ENCODE measurements at places on chromosomes 11 and 22.
A peak's percentile ranks its signal among the peaks of the same experiment; 100 is the strongest.

DNA sequence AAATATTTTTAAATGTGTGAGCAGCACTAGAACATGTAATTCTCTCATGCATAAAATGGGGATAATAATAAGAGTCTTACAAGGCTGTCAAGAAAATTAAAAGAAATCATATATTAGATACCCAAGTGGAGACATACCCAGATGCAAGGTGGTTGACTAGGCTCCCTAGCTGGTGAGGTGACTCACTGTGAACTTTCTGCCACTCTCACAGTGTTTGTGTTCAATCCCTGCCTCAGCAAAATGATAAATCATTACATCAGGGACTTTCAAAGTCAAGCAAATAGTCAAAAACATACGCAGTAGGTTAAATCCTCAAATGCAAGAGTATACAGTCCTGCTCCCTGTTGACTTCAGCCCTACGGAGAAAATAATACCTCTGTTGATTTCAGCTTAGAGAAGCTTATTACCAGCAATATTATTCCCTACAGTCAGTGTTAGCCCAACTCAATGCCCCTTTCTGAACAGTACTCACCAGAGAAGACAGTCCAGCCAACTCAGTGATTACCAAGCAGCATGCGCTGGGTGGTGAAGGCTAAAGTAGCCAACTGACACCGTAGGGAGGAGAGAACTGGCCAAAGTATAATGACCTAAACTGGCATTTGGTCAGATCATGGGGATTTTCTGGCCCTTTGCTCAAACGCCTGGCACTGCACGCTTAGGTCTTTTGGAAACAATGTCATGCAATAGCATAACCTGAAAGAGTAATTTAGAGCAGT is 73.1 kb upstream of the BARX2 start:
- no peak for DNase-seq

DNA sequence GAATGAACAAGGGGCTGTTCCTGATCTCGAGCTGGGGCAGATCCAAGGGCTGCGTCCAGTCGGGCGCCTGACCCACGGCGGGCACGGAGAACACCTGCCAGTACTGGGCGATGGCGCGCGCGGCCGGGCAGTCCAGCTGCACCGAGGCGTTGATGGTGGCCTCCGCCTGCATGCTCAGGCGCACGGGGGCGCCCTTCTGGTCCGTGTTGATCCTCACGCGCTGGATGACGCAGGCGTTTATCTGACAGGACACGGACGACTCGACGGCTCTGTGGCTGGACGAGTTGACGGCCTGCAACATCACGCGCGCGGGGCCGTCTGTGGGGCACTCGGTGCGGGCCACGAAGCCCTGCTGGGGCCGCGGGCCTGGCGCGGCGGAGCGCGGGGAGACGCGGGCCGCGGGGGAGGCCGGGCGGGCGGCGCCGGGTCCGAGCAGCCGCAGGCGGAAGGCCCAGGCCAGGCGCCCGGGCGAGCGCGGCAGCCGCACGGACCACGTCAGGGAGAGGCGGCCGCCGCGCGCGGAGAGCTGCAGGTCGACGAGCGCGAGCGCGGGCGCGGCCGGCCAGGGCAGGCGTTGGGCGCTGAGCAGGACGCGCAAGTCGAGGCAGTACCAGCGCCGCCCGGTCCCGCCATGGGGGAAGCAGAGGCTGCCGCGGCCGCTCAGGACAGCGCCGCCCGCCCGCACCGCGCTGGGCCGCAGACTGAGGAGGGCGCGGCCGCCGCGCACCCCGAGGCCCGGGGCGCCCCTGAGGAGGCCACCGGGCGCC is 511 bp downstream of the PKDREJ start:
- no peak for DNase-seq

DNA sequence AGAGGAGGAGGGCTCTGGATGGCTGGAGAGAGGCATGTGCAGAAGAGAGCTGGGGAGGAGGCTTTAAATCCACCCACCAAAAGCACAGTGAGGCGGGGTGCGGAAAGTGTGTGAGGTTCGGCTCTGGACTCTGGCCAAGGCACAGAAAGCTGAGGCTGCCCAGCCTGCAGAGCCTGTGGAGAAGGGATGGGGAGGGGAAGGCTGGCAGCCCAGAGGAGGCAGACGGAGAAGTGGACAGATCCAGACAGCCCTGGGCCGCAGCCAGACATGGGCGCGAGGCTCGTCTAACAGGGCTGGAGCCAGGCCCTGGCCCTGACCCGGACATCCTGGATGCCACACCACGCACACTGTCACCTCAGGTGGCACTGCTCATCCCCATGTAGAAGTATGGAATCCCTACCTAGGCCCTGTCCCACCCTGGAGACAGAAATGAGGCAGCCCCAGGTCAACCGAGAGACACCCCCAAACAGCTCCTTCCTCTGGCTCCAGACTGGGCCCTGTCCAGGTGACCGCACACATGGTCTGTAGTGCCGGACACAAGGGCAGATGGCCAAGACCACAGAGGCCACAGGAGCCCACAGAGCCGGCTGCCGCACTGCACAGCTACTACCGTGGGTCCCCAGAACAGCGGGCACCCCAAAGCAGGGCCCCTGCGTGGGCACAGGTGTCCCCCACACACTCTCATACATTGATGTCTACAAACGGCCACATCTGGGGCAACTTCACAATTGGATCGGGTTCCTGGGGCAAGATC is 16.6 kb upstream of the MOB2 start:
- no peak for DNase-seq

DNA sequence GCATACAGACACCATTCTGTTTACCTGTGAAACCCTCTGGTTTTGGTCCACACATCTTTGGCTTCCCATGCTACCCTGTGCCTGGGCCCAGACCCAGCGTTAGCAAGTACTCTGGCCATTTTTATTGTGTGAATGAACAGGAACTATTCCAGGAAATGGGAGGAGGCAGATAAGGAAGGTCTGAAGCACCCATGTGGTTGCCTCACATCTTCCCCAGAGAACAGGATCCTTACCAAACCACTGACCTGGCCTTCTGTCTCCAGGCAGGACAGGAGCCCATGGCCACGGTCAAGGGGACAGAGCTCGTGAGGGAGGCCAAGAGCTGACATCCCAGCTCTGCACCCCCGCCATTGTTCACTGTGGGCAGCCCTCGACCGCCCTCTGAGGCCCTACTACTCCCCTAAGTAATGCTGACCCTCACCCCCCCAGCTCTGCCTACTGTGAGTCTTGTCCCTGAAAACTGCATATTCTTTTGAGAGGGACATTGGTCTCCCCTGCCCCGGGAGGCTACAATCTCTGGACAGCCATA is 97.7 kb upstream of the TP53I11 start:
- no peak for DNase-seq

- DNase-seq: no peak
These were observed 33.7 kb upstream of the USP47 start for GRCh38 chr11:11807811-11808782.

GRCh38 chr22:49207008-49208003 is 620.4 kb downstream of the BRD1 start:
- DNase-seq: no peak

- DNase-seq: no peak
These were observed 174.2 kb upstream of the DDI1 start for GRCh38 chr11:103862094-103862801.

DNA sequence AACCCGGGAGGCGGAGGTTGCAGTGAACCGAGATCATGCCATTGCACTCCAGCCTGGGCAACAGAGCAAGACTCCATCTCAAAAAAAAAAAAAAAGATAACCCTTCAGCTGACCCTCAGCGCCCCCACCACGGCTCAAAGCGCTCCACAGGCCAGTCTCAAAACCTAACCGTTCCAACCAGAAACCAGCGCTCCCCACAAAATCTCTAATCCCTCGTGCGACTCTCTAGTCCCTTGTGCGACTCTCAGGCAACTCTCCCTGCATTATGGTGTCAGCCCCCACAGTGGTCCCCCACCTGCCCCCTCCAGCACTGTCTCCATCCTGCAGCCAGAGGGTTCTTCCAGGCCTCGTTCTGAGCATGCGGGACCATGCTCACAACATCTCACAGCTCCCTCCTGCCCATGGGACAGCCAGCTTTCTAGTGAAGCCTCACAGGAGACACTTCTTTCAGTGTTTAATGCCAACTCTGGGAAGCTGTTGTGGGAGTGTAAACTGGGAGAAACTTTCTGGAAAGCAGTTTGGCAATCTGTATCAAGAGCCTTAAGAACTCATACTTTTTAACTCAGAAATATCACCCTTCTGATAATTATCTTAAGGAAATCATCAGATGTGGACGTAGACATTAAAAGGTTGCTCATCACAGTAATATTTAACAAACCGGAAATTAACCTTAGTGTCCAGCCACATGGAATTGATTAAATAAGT is 4.2 kb upstream of the RASGRP2 start:
- no peak for DNase-seq

- DNase-seq: no peak
These were observed 67.6 kb upstream of the TENM4 start for GRCh38 chr11:79508461-79508860.

DNA sequence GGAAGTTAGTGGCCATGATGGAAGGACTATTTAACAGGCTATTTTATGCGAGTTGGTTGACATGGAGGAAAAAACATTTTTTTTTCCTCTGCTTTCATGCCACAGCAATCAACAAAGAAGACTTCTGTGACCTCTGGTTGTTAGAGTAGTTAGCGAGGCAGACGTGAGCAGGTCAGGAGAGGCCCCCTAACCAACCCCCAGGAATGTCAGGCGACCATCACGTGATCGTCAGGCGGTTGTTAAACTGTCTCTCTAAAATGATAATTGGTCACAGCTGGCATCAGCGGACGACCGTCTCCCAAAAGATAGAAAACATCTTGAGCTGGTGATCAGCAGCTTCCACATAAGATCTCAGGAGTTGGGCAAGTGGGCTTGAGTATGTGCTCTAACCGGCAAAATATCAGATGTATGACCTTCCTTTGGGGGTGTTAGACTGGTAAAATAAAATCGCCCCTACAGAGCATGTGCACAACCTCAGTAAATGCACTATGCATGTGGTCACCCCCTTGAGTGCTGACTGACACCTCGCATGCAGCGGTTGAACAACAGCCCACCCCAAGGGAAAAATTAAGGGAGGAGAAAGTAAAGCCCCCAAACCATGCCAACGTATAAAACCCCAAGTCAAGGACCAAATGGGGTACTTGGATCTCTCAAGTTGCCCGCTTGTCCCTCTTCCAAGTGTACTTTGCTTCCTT is 20.9 kb upstream of the NARS2 start:
- DNase-seq: no peak

- DNase-seq: no peak
These were observed 2.7 kb downstream of the TENM4 start for GRCh38 chr11:79437981-79438630.

GRCh38 chr11:46315033-46315738 is 32.1 kb upstream of the DGKZ start:
- DNase-seq: peak; percentile 70

GRCh38 chr11:79663017-79663416 is 222.2 kb upstream of the TENM4 start:
- no peak for DNase-seq

DNA sequence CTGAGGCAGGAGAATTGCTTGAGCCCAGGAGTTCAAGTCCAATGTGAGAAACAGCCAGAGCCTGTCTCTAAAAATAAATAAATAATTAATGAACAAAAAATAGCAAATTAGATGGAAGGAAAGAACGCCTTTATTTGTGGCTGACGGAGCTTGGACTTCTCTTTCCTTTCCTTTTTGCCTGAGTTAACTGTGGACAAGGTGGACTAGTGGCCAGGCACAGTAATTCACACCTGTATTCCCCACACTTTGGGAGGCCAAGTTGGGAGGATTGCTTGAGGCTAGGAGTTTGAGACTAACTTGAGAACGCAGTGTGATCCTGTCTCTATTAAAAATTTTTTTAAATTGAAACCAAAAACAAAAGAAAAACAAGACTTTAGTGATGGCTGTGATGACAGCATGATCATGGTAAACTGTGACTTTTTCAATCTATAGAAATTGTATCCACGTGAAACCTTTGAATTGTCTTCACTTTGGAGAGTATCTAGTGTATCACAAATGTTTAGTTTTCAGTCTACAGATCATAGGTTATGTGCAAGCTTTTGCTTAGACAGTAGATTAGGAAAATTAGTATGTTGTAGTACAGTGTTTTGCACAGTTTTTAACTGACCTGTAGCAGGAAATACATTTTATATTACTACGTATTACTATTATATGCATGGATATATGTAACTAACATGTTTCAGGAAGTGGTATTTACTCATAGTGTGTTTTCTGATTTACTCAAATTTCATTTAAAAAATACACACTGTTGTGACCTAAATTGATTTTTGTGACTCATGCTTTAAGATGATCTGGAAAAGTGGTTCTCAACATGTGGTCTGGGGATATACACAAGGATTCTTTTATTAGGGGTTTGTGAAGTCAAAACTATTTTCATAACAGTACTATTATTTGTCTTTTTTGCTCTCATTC is 42.1 kb downstream of the KDM2A start:
- DNase-seq: no peak

DNA sequence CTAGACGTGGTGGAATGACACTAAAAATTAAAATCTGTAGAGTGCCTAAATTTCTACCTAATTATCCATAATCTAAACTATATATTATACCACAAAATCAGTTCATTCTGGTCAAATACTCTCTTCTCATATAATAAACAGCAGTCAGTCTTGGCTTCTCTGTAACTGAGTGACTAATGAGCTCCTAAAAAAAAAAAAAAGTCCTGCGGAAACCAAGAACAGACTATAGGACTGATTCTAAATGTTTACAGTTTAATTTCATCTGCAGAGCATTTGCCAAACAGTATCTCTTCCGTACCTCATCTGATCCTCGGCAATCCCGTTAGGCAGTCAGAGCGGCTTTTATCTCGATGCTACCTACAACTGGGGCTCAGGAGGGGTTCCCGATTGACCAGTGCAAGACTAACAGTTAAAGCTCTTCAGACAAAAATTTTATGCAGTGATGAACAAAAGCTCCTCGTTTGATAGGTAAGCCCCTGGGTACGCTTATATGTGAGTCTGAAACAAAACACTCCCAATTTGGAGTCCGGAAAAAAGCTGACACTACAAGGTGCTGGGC is 686 bp downstream of the KIF18A start:
- peak; percentile 69 for DNase-seq

DNA sequence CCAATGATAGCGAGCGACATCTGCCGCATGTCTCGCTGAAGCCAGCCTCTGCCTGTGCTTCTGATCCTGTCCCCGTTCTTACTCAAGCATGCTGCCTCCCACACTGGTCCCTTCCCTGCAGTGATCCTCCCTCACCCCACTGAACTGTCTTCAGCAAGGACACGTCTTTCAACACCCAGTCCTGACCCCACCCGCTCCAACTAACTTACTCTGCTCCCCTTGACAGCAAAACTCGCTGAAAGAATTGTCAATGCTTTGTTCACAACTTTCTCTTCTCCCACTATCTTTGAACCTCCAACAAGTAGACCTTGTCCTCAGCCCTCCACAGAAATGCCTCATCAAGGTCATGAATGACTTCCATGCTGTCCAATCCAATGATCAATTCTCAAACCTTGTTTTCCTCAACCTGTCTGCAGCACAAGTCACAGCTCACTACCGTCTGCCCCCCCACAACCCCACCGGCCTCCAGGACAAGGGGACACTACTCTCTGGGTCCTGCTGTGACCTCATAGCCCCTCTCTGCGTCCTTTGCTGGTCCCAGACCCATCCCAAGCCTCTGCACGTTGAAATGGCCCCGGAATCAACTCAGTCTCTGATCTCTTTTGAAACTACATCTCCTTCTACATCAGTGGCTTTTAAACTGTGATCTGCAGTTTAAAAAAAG is 108.0 kb downstream of the MICAL3 start:
- DNase-seq: no peak

All from Kasumi-1 (cell line).